ENCODE measurements at places on chromosomes 2 and 18. TPM values are rescaled to one million over a fixed set of nuclear protein-coding genes. Genes with fewer than 3 reads are reported as not detected.
A peak's percentile ranks its signal among the peaks of the same experiment; 100 is the strongest.

Gene SPAST
- total RNA-seq = 22.1 TPM

Gene MDH1B
- total RNA-seq = 2.1 TPM

Gene ZNF892
- total RNA-seq = 2.4 TPM

DNA sequence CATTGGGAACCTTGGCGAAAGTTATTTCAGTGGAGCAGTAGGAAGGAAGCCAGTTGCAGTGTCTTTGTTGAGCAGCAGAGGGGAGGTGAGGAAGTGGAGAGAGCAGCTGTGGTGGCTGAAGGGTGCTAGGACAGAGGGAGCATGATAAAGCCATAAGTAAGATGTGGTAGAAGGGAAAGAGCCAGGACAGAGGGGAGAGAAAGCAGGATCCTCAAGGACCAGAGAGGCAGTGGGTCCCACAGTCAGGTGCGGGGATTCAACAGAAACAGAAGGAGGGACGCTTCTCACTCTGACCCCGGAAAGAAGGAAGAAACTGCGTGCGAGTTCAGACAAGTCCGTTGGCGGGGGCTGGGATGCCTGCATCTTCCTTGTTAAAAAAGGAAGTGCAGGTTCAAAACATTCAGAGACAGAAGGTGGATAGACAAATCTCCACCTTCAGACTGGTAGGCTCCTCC, at the start of gene CXCR2:
Gene CXCR2, plus strand, starts transcription at position 403 of the 455 bp plus-strand sequence. CDS start 8,774 bp downstream, outside the sequence.
- no peaks in the 10 kb centered on the region for H3K36me3 ChIP-seq
- H3K27me3 ChIP-seq = no peaks in the 10 kb centered on the region
- peak within 1 kb of the TSS; percentile 48 for H3K27ac ChIP-seq
- DNase-seq = peak; percentile 77

- no peaks in the 10 kb centered on the region for H3K4me1 ChIP-seq
- H3K4me3 ChIP-seq = no peak overlapping the region
- no peak overlapping the region for H3K27ac ChIP-seq
- DNase-seq = no peak
- H3K27me3 ChIP-seq = no peaks in the 10 kb centered on the region
Observed at GRCh38 chr2:222753251-222753824, 81.9 kb downstream of the MOGAT1 start.

DNA sequence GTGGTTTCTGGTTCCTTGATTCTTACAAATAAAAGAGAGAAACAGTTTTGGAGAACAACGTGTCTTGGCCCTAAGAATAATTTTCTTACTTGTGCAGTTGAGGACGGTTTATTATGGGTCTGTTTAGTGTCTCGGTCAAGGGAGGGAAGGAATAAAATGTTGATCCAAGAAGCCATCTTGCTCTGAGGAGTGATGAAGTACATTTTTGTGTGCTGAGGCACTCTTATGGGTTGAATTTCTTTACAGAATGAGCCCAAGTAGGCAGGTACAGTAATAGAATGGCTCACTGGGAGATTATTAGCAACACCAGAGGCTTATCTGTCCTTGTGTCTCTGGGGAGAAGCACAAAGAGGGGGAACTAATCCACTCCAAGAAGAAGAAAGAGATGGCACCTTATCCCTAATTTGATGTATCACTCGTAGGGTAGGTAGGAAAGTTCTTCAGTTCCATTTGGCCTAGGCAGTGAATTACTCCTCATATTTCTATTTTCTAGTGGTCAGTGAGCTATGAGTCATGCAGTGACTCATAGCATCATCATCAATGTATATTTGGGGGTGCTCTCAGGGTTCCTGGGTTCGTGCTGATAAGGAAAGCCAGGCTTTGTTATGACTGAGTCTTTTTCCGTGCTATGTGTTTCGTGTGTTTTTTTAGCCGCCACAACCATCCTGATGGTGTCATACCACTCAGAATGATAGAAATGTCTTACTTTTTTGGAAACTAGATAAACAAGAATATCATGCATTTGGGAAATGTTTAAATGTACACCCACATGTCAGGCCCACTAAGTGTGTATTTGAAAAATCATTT, 250.1 kb upstream of the CTAGE1 start:
- no peak for DNase-seq
- no peaks in the 10 kb centered on the region for H3K4me1 ChIP-seq
- no peak overlapping the region for H3K27ac ChIP-seq
- no peaks in the 10 kb centered on the region for H3K27me3 ChIP-seq
- no peaks in the 10 kb centered on the region for H3K36me3 ChIP-seq
- H3K4me3 ChIP-seq = no peak overlapping the region

Data from upper lobe of left lung (tissue), 6 donors.